ENCODE measurements at places on chromosomes 1 and 21.

- DNase-seq = no peak
Measured at GRCh38 chr1:219374636-219375035, 201.0 kb downstream of the LYPLAL1 start.

DNA sequence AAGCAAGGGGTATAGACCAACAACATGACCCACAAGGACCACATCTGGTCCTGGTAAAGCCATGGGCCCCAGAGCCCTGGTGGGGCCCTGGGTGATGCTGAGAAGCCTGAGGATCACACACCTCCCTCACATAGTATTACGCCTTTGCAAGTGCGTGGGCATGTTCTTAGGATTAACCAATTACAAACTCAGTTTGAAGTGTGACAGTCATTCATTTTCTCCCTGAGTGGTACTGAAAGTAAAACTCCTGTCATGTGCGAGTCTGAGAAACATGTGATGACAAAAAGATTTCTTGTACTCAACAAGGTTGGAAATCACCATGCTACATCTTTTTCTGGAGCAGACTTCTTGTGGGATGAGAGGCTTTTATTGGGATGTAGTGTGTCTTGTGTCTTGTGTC is 315.3 kb upstream of the DUSP10 start:
- DNase-seq = no peak

DNA sequence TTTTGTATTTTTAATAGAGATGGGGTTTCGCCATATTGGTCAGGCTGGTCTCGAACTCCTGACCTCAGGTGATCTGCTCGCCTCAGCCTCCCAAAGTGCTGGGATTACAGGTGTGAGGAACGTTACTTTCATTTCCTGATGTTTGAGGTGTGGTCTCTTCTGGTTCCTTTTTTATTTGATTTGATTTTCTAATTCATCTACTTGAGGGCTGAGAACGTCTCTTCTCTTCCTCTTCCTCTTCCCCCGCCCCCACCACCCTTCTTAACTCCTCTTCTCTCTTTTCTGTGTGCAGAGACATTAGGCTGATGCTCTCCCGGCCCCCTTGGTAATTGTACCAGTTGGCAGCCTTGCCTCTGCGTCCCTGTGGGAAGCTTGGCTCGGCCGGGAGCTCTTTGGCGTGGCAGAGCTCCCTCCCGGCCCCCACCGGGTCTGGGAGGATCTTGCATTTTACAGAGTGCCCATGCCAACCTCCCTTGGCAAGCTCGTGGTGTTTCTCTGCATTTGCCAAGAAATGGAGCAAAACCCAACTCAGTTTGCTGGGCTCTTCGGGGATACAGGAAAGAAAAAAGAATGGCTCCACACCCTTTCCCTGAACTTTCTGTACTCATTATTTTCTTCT is 19.9 kb downstream of the CRYAA start:
- no peak for DNase-seq

DNA sequence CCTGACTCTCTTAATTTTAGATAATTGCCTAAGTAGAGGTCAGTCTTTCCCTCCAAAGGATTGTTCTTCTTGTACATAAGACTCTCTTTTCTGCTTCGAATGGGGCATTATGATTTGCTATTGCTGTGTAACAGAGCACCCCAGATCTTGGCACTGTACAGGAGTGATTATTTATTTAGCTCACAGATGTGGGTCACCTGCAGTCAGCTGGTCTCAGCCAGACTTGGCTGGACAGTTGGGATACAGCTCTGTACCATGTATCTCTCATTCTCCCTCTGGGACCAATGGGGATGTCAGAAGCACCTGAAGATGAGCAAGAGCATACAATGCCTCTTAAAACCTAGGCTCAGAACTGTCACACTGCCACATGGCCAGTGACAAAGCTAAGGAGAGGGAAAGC is 23.4 kb upstream of the KCND3 start:
- no peak for DNase-seq

- DNase-seq = no peak
Measured at GRCh38 chr1:224591326-224591725, 24.8 kb upstream of the CNIH3 start.

DNA sequence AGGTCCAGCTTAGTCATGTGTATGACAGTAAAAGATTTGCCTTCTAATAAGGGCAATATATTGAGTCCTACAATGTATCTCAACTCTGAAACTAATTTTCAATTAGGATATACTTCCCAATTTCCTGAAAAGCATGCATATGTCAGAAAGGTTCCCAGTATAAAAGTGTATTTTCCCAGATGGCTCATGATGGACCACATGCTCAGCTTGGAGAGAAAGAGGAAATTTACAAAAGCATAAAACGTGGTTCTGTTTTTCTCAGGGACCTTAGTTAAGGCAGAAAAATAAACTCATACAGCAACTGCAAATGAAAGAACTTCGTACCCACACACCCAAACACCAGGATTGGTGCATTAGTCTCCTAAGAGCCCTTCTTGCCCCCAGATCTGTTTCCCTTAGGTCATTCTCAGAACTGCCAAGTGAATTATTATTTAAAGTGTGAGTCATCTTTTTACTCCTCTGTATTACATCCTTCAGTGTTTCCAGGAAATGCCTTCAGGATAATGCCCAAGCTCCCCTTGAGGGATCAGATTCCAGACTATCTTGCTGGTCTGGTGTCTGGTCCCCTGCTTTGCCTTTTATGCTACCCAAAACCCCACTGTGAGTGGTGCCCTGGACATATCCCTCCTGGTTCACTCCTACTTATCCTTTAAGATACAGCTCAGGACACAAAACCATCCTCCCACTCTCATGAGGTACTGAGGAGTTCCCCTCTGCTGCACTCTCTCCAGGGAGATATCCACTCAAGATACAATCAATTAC is 57.4 kb downstream of the SSX2IP start:
- DNase-seq = no peak

DNA sequence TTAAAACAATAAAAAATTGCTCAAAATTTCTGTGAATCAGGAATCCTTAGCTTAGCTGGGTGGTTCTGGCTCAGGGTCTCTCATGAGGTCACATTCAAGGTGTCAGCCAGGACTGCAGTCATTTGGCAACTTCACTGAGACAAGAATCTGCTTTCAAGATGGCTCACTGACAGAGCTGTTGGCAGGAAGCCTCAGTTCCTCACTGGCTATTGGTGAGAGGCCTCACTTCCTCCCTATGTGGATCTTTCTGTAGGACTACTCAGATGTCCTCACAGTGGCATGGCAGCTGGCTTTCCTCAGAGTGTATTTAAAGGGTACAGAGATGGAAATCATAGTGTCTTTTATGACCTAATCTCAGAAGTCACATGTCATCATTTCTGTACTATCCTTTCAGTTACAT is 785.7 kb downstream of the ADGRL2 start:
- DNase-seq = no peak

DNA sequence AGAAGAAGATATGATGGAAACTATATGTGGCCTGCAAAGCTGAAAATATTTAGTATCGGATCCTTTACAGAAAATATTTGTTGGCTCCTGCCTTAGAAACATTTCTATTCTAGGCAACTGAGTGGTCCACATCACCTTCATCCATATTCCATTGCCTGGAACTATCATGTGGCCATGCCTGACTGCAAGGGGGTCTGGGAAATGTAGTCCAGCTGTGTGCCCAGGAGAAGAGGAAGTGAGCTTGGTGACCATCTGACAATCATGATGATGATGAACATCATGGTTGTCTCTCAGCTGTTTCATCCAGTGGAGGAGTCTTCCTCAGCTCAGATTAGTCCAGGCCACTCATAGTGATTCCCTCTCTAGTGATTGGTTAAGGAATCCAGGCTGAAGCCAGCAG is 61.8 kb upstream of the IFNLR1 start:
- DNase-seq = no peak

DNA sequence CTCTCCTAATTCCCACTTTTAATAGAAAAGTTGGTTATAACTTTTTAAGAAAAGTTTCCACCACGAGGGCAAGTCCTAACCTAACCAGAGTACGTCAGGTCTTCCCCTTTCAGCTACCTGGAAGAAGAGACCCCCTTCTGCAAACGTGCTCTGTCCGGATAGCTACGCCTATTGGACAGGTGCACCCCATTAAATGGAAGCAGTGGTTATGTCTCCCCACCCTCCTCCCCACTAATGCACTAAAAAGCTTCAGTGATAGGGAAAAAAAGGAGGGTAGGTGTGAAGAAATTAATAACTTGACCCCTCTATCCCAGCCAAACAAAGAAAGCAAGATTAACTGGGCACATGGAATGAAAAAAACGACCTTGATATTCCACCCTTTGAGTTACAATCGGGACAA is 7.7 kb downstream of the GLUL start:
- no peak for DNase-seq

DNA sequence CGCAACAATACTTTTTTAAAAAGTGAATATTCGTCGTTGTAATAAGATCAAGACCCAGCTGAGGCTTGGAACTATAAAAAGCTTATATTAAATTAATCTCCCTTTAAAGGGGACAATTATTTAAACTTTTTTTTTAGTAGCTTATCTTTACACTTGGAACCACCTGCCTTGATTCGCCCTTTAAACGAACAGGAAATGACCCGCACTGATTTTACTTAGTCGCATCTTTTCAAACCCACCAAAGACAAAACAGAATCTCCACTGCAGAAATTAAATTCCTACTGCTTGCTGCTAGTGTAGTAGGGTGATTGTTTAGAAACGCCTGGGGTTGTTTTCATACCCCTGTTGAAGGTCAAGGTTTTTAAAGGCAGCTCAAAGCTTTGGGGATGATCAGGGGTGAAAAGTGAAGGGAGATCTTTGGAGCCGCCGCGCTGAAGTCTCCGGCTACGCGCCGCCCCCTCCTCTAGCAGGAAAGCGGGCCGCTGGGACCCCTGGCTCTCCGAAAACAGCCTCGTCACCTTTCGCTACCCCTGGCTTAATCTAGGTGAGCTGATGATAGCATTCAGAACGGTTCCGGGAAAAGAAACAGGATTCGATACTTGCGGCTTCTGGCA is 163.4 kb downstream of the RUNX1 start:
- DNase-seq = no peak

DNA sequence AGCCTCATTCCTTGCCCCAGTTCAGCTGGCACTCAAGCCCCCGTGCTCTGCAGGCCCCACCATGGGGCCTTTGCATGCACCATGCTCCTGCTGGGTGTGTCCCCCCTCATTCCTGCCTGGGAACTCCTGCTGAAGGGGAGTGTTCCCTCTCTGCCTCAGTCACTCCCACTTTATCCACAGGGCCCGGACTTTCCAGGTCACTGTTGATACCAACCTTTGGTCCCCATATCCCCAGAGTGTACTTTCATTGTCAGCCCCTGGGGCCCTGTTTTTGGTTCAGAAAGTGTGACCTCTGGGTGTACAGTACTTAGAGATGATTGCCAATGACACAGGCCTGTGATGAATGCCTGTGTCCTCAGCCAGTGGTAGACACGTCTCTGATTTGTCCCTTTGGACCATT is 2.9 kb downstream of the TTC22 start:
- DNase-seq = no peak

GRCh38 chr1:13732971-13733667 is 33.1 kb downstream of the PRDM2 start:
- no peak for DNase-seq

- DNase-seq = no peak
Measured at GRCh38 chr1:200386416-200386815, 23.4 kb downstream of the ZNF281 start.

- no peak for DNase-seq
Measured at GRCh38 chr1:4482526-4482925, 171.9 kb upstream of the AJAP1 start.

DNA sequence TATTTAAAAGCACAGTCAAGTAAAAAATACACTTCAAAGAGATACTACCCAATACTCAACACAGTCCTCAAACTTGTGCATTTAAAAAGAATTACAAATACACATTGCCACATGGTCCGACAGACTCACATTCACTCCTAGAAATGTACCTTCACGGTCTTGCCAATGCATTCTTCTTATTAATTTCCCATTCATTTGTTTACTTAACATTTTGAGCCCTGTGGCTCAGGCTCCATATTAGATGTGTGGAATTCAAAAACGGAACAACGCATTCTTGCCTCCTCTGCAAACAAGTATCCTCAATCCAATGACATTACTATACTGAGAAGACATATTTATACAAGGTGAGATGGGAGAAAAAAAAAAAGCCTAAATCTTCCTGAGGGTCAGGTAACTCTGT is 2.5 kb upstream of the DUSP23 start:
- DNase-seq = no peak

GRCh38 chr1:109523706-109524105 is 14.2 kb upstream of the AMIGO1 start:
- DNase-seq = no peak

DNA sequence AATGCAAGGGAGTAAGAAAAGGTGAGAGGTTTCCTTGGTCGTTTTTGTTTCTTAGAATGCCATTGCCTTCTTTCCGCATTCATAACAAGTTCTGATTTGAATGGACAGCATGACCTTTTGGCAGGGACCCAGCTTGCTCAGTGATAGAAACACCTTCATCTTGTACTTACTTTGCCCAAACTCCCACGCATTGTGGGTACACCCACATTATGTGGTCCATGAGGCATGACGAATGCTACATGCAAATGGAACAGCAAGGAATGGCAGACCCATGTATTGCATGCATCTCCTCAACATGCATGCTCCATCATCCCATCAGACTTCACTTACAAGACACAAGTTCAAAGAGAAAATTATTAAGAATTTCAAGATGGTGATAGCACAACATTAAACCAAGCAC is 102.8 kb downstream of the CDC7 start:
- no peak for DNase-seq

DNA sequence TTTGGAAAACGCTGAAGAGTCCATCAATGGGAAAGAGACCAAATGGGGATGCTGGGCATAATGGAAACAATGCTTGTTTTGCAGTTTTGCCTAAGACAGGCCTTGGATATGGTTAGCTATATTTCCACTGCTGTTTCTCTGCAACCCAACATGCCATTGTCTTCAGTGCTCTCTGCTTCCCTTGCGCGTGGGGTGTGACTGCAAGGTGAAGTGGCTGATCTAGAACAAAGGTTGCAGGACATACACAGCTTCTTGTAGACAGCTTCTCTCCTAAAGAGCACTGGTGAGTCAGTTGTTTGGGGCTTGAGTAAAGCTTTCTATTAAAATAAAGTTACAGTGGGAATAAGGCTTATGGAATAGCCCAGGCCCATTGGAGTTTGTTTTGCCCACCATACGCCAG is 33.0 kb downstream of the RUNX1 start:
- DNase-seq = no peak

DNA sequence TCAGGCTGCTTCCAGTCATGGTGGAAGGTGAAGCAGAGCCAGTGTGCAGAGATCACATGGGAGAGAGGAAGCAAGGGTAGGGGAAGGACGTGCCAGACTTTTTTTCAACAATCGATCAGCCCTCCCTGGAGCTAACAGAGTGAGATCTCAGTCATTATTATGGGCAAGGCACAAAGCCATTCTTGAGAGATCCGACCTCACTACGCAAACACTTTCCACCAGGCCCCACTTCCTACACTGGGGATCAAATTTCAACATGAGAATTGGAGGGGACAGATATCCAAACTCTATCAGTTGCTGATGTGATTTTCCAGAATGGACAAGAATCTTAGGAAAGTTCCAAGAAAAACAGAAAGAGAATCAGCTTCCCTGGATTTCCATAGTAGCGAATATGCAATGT is 60.5 kb downstream of the BACE2 start:
- DNase-seq = no peak
